RCC 7860 (cell line): ENCODE measurements at places on chromosomes 6 and 20.

GRCh38 chr6:38406096-38406495 lies 233.6 kb downstream of the BTBD9 start:
- DNase-seq = no peak

DNA sequence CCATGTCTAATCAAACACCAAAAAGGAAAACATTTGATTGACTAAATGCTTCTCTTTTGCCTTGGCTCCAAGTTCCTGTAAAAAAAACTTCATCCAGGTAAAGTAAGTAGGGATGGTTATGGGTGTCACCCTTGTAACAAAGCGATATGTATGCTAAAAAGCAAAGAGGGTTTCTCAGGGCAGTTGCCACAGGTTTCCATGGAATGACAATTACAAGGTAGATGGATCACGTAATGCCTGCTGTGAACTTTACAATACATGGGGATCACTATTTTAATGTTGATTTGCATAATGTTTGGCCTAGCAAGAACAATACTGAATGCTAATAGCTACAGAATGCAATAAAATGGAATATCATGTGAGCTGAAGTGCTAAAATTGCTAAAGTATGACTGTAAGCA lies 2.9 kb upstream of the BMP2 start:
- no peak for DNase-seq

DNA sequence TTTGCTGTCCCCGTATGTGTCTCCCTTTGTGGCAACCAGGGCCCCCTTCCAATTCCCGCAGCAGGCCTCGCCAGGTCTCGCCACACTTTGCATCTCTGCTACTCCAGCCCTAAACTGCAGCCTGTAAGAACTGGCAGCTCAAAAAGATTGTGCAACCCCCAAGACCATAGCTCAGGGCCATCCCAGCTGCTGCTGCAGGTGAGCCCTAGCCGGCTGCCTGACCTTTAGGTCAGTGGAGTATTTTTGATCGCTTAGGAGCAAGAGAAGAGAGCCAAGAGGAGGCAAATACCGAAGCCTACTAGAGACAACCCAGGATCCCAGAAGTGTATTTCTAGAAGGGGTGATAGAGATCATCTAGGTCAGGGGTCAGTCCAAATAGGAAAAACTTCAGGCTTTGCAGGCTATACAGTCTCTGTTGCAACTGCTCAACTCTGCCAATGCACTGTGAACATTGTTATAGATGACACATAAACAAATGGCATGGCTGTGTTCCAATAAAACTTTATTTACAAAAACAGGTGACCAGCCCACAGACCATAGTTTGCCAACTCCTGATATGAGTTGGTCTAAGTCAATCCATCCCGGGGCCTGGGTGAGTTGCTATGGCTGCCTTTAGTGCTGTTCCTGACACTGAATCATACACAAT lies 138.4 kb downstream of the EYA2 start:
- DNase-seq = no peak

- DNase-seq = no peak
Measured at GRCh38 chr20:13213335-13213734, 7.7 kb upstream of the ISM1 start.

- DNase-seq = no peak
Measured at GRCh38 chr6:45837541-45838200, 178.0 kb downstream of the CLIC5 start.

DNA sequence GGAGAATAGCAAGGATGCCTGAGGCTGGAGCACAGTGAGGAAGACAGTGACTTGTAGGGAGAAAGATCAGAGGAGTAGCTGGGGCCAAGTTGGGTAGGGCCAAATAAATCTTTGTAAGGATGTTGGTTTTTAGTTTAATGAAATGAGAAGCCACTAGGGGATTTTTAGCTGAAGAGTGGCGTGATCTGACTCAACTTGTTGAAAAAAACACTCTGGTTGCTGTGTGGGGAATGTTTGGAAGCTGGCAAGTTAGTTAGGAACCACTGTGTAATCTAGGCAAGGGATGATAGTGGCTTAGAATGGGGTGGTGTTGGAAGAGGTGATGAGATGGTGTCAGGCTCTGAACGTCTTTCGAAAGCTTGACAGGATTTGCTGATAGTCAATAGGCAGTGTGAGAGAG lies 176.1 kb upstream of the HDDC2 start:
- DNase-seq = no peak

GRCh38 chr6:106439459-106439858 lies 78.9 kb downstream of the CRYBG1 start:
- peak; percentile 20 for DNase-seq
